ENCODE measurements at places on chromosomes 4 and X. TPM values are rescaled to one million over a fixed set of nuclear protein-coding genes. Genes with fewer than 3 reads are reported as not detected.

DNA sequence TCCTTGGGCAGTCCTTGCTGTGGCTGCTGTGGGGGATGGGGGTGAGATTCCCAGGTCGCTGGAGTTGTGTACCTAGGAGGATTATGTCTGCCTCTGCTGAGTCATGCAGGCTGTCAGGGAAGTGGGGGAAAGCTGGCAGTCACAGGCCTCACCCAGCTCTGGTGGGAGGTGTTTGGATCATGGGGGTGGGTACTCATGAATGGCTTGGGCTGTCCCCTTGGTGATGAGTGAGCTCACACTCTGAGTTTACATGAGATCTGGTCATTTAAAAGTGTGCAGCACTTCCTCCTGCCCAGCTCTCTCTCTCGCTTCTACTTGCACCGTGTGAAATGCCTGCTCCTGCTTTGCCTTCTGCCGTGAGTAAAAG is 24.6 kb upstream of the PDLIM3 start:
- H3K4me3 ChIP-seq: no peak overlapping the region
- no peak overlapping the region for H3K27ac ChIP-seq
- H3K4me1 ChIP-seq: no peaks in the 10 kb centered on the region

DNA sequence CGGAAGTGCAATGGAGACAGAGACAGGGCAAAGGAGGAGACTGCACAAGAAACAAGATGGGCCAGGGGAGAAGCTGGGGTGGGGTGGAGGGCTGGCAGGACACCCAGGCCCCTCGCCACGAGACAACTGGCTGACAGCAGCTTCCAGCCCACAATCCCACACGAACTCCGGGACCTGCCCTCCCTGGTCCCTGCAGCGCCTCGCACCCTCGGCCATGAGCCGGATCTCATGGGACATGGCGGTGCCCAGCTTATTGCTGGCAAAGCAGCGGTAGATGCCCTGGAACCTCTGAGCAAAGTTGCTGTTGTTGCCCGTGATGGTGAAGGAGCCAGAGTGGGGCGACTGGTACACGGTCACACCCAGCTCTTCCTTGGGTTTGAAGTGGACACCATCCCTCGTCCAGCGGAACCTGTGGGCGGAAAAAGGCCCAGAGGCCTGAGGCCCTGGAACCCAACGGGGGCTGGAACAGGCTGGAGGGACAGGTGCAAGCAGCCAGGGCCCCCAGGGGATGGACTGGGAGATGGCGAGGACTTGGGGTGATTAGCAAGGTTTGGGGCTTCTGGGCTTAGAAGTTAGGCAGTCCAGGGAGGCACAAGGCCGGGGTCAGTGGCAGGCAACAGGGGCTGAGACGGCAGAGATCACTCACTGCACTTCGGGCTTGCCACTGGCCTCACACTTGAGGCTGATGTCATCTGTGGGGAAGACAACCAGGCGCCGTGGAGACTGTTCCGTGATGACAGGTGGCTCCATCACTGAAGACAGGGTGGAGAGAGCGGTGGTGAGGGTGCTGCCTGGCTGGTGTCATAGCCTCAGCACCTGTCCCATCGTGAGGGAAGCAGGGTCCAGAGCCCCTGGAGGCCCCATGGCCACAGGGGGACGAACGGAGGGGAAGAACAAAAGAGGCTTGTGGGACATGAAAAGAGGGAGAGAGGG is 13.8 kb downstream of the L1CAM start:
- no peaks in the 10 kb centered on the region for H3K36me3 ChIP-seq
- no peak overlapping the region for H3K27ac ChIP-seq
- no peak for DNase-seq
- H3K27me3 ChIP-seq: no peaks in the 10 kb centered on the region

DNA sequence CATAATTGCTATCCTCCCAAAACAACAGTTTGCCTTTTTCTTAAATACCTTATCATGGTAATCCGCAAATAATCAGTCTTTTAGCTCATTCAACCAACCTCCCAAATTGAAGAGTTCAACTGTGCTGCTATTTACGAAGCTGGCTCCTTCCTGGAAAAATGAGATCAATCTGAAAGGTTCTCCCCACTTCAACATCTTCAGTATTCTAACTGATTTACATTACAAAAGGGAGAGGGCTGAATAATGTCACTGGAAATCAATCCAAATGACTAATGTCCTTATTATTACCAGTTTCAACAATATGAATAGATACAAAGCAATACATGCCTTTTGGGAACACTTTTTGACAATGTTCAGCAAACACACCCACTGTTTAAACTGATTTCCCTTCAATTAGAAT is 86.2 kb downstream of the WNK3 start:
- H3K36me3 ChIP-seq: no peaks in the 10 kb centered on the region
- H3K4me1 ChIP-seq: no peaks in the 10 kb centered on the region
- DNase-seq: no peak
- no peak overlapping the region for H3K4me3 ChIP-seq

DNA sequence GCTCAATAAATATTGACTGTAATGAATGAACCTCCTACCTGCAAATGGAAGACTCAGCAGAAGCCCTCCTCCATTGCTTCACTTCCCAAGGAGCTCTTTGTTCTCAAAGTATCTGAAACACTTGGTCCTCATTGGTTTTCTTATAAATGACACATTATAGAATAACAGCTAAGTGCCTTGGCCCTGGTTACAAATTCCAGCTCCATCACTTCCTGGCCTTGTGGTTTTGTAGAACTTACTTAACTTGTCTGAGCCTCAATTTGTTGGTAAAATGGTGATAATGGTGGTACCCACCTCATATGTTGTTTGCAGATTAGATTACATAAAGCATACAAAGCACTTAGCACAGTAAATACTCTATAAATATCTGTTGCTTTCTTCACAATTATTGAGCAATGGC is 25.2 kb upstream of the SMIM20 start:
- H3K36me3 ChIP-seq: no peaks in the 10 kb centered on the region
- no peaks in the 10 kb centered on the region for H3K4me1 ChIP-seq
- H3K4me3 ChIP-seq: no peak overlapping the region
- H3K27me3 ChIP-seq: no peaks in the 10 kb centered on the region
- H3K27ac ChIP-seq: no peak overlapping the region

GRCh38 chrX:118519411-118520215 is 24.0 kb downstream of the DOCK11 start:
- peaks cover 25% of the 10 kb centered on the region for H3K4me1 ChIP-seq
- no peak overlapping the region for H3K27ac ChIP-seq
- H3K36me3 ChIP-seq: no peaks in the 10 kb centered on the region
- no peak overlapping the region for H3K4me3 ChIP-seq

GRCh38 chrX:1325515-1326116 is 11.0 kb upstream of the IL3RA start:
- no peak overlapping the region for H3K27ac ChIP-seq
- H3K36me3 ChIP-seq: no peaks in the 10 kb centered on the region
- no peak for DNase-seq
- no peaks in the 10 kb centered on the region for H3K27me3 ChIP-seq

- DNase-seq: no peak
- no peak overlapping the region for H3K27ac ChIP-seq
- H3K27me3 ChIP-seq: no peaks in the 10 kb centered on the region
- H3K4me1 ChIP-seq: no peaks in the 10 kb centered on the region
- no peak overlapping the region for H3K4me3 ChIP-seq
- H3K36me3 ChIP-seq: no peaks in the 10 kb centered on the region
These were observed 240.5 kb upstream of the HS3ST1 start for GRCh38 chr4:11669156-11669555.

DNA sequence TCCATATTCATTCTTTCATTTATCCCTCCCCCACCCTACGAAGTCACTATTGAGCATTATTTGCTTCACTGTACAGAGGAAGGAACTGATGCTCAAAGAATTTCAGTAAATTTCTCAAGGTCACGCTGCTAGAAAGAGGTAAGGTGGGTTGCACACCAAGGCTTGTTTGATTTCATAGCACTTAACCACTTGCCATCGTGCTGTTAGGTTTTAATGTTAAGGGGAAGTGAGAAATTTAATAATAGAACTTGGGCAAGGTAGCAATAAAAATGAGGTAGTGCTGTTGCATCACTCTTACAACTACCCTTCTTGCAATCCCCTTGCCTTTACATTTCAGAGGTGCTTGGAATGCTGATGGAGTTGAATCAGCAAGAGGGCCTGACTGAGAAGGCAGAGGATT is 343.1 kb downstream of the MID1IP1 start:
- no peaks in the 10 kb centered on the region for H3K27me3 ChIP-seq
- no peaks in the 10 kb centered on the region for H3K4me1 ChIP-seq
- H3K4me3 ChIP-seq: no peak overlapping the region
- DNase-seq: no peak
- no peaks in the 10 kb centered on the region for H3K36me3 ChIP-seq

- H3K27ac ChIP-seq: no peak overlapping the region
- H3K4me3 ChIP-seq: no peak overlapping the region
- no peaks in the 10 kb centered on the region for H3K27me3 ChIP-seq
- H3K4me1 ChIP-seq: peaks cover 23% of the 10 kb centered on the region
- H3K36me3 ChIP-seq: no peaks in the 10 kb centered on the region
These were observed 137.5 kb downstream of the PALLD start for GRCh38 chr4:168634276-168634802.

DNA sequence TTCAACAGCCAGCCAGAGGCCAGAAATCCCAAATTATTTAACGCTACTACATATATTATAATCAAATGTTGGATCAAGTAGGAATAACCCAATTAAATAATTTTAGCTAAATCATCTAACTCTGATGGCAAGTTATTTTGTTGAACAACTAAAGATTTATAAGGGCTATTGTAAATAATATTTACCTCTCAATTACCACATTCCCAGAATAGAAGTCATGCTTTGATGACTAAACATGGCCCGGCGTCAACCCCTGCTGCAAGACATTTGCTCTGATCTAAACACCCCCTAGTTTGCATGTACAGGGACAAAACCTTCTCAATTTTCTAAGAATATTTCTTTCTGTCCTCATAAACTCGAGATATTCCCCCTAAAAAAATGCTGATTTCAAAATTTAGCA is 14.2 kb downstream of the VEGFC start:
- no peak overlapping the region for H3K4me3 ChIP-seq
- no peak overlapping the region for H3K27ac ChIP-seq
- no peaks in the 10 kb centered on the region for H3K36me3 ChIP-seq

DNA sequence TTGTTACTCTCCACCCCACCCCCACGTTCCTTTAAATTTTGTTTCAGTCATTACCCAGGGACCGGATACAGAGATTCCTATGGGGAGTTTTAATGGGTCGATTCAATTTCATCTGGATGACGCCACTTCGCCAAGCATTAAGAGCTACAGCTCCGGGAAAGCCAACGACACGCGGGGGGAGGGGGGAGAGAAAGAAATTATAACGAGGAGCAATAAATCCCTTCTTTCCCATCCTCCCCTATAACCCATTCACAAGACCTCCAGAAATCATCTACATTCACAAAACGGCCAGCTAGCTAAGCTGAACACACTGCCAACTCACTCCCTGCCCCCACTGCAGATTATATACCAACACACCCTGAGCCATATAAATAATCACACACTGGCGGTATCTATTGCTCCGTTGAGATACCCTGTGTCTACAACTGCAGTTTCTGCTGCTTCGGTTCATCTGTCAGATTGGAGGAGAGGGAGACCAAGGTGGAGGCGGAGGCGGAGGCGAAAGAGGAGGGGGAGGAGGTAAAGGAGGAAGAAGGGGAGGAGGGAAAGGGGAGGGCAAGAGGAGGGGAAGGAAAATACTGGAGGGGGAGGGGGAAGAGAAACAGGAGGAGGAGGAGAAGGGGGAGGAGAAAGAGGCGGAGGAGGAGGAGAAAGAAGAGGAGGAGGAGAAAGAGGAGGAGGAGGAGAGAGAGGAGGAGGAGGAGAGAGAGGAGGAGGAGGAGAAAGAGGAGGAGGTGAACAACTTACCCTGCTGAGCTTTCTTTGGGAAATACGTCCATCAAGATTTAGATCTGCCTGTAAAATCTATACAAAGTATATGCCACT is 113.9 kb upstream of the VAMP7 start:
- H3K4me3 ChIP-seq: peak overlapping the region; percentile 39
- H3K27me3 ChIP-seq: no peaks in the 10 kb centered on the region
- no peaks in the 10 kb centered on the region for H3K4me1 ChIP-seq
- no peak overlapping the region for H3K27ac ChIP-seq
- H3K36me3 ChIP-seq: no peaks in the 10 kb centered on the region

GRCh38 chrX:7145454-7145853 is 2.1 kb upstream of the STS start:
- H3K27me3 ChIP-seq: no peaks in the 10 kb centered on the region
- no peaks in the 10 kb centered on the region for H3K36me3 ChIP-seq
- H3K4me3 ChIP-seq: no peak overlapping the region
- peak overlapping the region; percentile 1 for H3K27ac ChIP-seq
- no peak for DNase-seq
- H3K4me1 ChIP-seq: peaks cover 11% of the 10 kb centered on the region

DNA sequence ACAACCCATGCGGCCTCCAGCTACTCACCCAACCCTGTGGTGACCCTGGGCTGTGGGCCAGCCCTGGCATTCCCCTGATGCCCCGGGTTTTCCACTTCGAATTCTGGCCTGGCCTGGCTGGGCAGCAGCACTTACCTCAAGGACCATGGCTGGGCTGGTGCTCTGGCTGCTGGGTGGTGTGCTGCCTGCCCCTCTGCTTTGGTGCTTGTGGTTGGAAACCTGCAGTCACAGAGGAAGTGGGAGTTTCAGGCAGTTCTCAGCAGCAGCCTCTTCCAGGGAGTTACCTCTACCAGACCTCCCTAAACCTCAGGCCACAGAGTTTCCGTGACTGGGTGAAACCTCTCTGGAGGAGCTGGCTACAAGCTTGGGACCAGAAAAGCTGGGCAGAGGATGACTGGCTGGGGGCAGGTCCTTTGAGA is at the start of gene CXCR3:
Gene CXCR3, minus strand, starts transcription at position 209 of the 419 bp plus-strand sequence. Its CDS starts 62 bp downstream, at position 147.
- H3K27ac ChIP-seq: no peak within 1 kb of the TSS
- H3K27me3 ChIP-seq: no peaks in the 10 kb centered on the region
- DNase-seq: peak; percentile 54
- H3K36me3 ChIP-seq: peaks cover 5% of the 10 kb centered on the region
- peak within 1 kb of the TSS; percentile 11 for H3K4me3 ChIP-seq
- H3K4me1 ChIP-seq: peaks cover 16% of the 10 kb centered on the region

DNA sequence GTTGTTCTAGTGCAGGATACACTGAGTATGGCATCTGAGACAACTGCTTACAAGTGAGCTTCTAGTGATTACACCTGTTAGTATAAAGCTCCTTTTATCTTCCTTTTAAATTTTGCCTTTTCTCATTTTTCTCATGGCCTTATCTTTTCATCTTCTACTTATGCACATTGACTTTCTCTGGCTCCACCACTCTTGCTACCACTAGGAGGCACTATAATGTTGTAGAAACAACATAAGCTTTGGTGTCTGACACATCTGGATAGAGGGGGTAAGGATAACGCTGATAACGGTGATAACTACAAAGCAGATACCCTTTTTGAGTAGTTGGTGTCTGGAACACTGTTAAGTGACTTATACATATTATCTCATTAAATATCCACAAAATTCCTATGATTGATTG is 187.4 kb upstream of the TEX13C start:
- no peak overlapping the region for H3K27ac ChIP-seq
- no peak for DNase-seq
- H3K4me1 ChIP-seq: no peaks in the 10 kb centered on the region
- no peaks in the 10 kb centered on the region for H3K27me3 ChIP-seq

GRCh38 chr4:1674682-1675081 is 9.4 kb downstream of the FAM53A start:
- H3K27ac ChIP-seq: no peak overlapping the region
- no peak for DNase-seq
- no peaks in the 10 kb centered on the region for H3K36me3 ChIP-seq
- H3K4me1 ChIP-seq: no peaks in the 10 kb centered on the region
- no peak overlapping the region for H3K4me3 ChIP-seq

The ADH1C gene
- total RNA-seq: 8.2 TPM

The HPGD gene
- 87.2 TPM for total RNA-seq

The MAGEA1 gene
- total RNA-seq: not detected

The SOX3 gene
- not detected for total RNA-seq

The ASB9 gene
- total RNA-seq: 6.0 TPM

The ANOS1 gene
- 46.2 TPM for total RNA-seq

The CD38 gene
- 8.5 TPM for total RNA-seq

The ADH7 gene
- total RNA-seq: 0.47 TPM

The FGG gene
- total RNA-seq: 236 TPM

The BMX gene
- 3.0 TPM for total RNA-seq

The ENAM gene
- total RNA-seq: 0.12 TPM

The KLB gene
- 1.0 TPM for total RNA-seq
